ENCODE measurements at places on chromosomes 2 and 18. TPM values are rescaled to one million over a fixed set of nuclear protein-coding genes. Genes with fewer than 3 reads are reported as not detected.

The AQP12A gene
- total RNA-seq = not detected

The GRHL1 gene
- 1.8 TPM for total RNA-seq

The FOSL2 gene
- total RNA-seq = 26.1 TPM

The ERBB4 gene
- total RNA-seq = not detected

The CHRND gene
- not detected for total RNA-seq

The EPB41L3 gene
- 2.8 TPM for total RNA-seq

The RBM44 gene
- total RNA-seq = 0.63 TPM

The WNT10A gene
- total RNA-seq = 0.29 TPM

The CCDC141 gene
- total RNA-seq = 7.5 TPM

The CFAP53 gene
- 0.61 TPM for total RNA-seq

The AGXT gene
- not detected for total RNA-seq

The MC2R gene
- not detected for total RNA-seq

The CLEC4F gene
- 0.27 TPM for total RNA-seq

The FAM110C gene
- total RNA-seq = 6.6 TPM

The DQX1 gene
- total RNA-seq = 0.56 TPM

The EML6 gene
- 0.54 TPM for total RNA-seq

The GPR148 gene
- total RNA-seq = not detected

The SLC8A1 gene
- 0.73 TPM for total RNA-seq

The CLHC1 gene
- total RNA-seq = 16.1 TPM

The CHPF gene
- 19.5 TPM for total RNA-seq

The CYP20A1 gene
- 26.5 TPM for total RNA-seq

The STARD6 gene
- total RNA-seq = not detected

The HOXD13 gene
- not detected for total RNA-seq

The PSMA8 gene
- total RNA-seq = 0.27 TPM

The GALR1 gene
- not detected for total RNA-seq

The CTDP1 gene
- 35.1 TPM for total RNA-seq

The SLC4A5 gene
- 3.7 TPM for total RNA-seq

The ALPG gene
- not detected for total RNA-seq

The ITGA6 gene
- total RNA-seq = 36.5 TPM

The GPR45 gene
- total RNA-seq = not detected

The CABLES1 gene
- total RNA-seq = 2.0 TPM

The HDHD2 gene
- total RNA-seq = 45.6 TPM

The VWC2L gene
- not detected for total RNA-seq

The GCG gene
- total RNA-seq = not detected

The TUBB8B gene
- total RNA-seq = not detected

The CCBE1 gene
- total RNA-seq = not detected

The ALPI gene
- not detected for total RNA-seq

The ANTXR1 gene
- total RNA-seq = 0.15 TPM

The HOXD4 gene
- total RNA-seq = not detected

The MDH1B gene
- total RNA-seq = not detected

The ERFE gene
- not detected for total RNA-seq

The TLX2 gene
- 1.2 TPM for total RNA-seq

The NAB1 gene
- 37.7 TPM for total RNA-seq

The GLI2 gene
- total RNA-seq = 2.5 TPM

The ZNF396 gene
- 0.54 TPM for total RNA-seq

The ST8SIA5 gene
- total RNA-seq = 0.32 TPM
